T-helper 2 cell (primary cell): ENCODE measurements at places on chromosomes 13 and 19.

- DNase-seq = no peak
Measured at GRCh38 chr13:93227878-93228642, 1.5 kb downstream of the GPC6 start.

- DNase-seq = no peak
Measured at GRCh38 chr13:78689011-78689410, 30.1 kb upstream of the OBI1 start.

DNA sequence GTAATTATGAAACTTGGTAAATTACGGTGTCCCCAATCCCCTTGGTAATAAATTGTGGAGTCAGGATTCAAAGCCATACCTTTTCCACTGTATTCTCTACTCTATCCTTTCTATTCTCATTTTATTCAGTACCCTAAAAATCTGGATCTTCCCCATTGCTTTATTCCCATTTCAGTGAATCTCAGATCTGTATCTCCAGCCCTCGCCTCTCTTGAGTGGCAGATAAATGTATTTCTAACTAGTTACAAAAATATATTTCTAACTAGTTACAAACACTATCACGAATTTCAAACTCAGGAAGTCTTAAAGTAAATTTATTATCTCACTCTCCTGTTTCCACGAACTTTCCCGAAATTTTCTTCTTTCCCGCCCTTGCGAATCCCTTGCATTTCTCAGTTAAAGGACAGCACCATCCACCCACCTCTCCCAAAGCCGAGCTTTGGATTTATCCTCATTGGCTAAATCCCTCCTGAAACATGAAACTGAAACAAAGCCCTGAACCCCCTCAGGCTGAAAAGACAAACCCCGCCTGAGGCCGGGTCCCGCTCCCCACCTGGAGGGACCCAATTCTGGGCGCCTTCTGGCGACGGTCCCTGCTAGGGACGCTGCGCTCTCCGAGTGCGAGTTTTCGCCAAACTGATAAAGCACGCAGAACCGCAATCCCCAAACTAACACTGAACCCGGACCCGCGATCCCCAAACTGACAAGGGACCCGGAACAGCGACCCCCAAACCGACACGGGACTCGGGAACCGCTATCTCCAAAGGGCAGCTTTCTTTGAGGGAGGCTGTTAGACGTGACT lies 164.3 kb upstream of the PABPC3 start:
- no peak for DNase-seq

DNA sequence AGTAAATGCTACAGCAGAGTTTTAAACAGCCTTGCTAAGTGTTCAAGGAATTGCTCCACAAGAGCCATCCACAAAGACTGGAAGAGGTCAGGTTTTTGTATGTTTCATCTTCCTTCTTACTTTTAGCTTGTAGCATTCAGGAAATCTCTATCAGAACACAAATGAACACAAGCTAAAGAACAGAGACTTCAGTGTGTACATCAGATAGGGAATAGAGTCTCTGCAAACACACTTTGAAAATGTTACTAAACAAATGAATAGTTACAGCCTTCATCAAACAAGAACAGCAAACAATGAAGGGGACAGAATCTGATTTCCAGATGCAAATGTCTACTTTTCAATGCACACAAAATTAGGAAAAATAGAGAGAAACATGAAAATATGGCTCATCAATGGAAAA lies 7.7 kb downstream of the ZNF563 start:
- no peak for DNase-seq

DNA sequence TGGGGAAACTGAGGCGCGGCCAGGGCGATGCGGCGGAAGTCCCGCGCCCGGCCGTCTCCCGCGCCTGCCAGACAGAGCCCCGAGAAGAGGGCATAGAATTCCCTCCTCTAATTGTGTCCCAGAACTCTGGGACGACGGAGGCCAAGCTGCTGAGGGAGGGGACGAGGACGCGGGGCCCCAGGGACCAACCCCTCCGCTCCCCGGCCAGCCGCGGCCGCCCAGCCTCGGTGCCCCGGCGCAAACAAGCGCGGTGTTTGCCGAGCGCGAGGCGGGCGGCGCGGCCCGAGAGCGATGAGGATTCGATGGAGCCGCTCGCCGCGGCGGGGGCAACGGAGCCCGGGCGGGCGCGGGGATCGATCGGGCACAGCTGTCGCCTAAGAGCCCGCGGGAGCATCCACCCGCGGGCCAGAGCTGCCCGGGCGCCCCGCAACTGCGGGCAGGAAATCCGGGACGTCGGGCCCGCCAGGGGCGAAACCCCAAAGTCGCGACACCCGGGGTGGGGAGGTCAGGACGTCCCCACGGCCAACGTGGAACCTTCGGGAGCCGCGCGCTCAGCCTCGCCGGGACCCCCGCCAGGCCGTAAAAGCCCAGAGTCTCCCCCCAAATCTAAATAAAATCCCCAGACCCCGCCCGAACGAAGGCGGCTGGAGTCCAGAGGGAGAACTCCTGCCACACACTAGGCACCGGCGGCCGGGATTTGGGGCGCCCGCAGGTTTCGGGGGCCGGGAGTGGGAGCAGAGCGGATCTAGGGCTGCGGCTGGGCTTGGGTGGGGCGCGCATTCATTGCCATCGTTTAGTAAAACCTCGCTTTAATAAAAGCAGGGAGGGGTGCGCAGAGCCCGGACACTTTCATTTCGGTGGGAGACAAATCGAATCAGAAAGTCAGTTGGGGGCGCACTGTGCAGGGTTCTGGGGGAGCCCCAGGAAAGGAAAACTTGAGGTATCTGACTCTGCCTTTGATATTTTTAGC lies 3.6 kb upstream of the ONECUT3 start:
- DNase-seq = no peak

DNA sequence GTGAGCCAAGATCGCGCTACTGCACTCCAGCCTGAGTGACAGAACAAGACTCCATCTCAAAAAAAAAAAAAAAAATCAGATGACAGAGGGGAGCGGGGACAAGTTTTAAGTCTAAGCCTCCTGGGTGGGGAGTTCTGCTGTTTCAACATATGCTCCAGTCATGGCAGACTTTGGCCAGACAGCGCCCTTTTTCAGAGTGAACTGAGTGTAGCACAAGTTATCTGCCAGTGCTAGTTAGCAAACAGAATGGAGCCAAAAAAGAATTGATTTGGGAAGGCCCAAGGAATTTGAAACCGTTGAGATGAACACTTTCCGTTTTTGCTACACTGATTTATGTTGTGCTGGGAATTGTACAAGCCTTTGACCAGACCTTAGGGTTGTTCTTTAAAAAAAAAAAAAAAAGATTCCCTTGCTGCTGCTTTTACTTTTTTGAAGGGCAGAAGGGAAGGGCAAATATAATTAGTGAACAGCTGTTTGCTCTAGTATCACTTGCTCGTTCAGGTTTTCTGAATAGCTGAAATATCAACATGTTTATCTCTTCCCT lies 5.7 kb downstream of the ACTN4 start:
- no peak for DNase-seq

- DNase-seq = no peak
Measured at GRCh38 chr13:77139306-77139705, 112.3 kb upstream of the FBXL3 start.

DNA sequence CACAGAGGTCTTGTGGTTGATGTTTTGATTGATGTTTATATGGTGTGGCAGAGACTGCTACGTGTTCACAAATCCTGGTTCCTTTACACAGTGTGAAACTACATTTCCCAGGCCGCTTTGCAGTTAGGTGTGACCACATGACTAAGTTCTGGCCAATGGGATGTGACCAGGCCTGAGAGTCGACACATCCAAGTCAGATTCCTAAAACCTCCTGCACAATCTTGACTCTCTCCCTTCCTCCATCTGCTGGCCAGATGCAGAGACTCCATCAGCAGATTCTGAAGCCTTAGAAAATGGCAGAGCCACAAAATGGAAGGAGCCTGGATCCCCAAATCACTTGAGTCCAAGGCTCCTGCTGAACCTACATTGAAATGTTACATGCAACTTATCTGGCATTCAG lies 12.6 kb downstream of the CD37 start:
- no peak for DNase-seq

GRCh38 chr13:79780240-79780639 lies 299.3 kb downstream of the NDFIP2 start:
- DNase-seq = no peak

DNA sequence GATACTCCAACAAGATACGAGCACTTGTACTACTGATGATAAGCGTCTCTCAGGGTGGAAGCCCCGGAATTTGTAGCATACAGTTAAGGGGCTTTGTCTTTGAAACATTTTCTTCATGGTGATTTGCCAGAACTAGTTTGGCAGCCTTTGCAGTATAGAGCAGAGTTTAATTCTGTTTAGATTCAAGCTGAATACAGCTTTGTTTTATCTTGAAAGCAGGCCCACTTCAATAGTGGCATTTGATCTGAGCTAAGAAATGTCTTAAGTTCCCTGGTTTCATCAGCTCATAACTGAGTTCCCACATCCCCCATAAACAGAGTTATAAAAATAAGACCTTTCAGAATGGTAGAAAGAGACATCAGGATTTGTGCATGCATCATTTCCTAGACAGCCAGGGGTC lies 125.9 kb downstream of the MIPEP start:
- no peak for DNase-seq

DNA sequence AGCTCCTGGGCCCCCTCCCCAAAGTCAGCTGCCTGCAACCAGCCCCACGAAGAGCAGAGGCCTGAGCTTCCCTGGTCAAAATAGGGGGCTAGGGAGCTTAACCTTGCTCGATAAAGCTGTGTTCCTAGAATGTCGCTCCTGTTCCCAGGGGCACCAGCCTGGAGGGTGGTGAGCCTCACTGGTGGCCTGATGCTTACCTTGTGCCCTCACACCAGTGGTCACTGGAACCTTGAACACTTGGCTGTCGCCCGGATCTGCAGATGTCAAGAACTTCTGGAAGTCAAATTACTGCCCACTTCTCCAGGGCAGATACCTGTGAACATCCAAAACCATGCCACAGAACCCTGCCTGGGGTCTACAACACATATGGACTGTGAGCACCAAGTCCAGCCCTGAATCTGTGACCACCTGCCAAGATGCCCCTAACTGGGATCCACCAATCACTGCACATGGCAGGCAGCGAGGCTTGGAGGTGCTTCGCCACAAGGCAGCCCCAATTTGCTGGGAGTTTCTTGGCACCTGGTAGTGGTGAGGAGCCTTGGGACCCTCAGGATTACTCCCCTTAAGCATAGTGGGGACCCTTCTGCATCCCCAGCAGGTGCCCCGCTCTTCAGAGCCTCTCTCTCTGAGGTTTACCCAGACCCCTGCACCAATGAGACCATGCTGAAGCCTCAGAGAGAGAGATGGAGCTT lies 4.7 kb upstream of the CEACAM5 start:
- DNase-seq = no peak

DNA sequence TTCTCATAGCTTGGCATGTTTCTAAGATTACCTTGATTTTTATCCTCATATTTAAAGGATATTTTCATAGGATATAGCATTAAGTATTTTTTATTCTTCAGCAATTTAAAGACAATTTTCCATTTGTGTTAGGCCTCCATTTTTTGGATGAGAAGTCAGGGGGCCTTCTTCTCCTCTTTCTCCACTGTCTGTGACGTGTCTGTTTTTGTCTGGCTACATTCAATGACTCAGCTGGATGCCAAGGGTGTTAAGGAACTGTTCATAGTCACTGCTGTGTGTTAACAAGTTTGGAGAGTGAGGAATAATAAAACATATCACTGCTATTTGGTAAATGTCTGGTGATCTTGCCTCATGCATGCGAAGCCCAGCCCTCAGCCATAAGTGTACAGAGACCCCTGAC lies 36.4 kb downstream of the ZNF582 start:
- no peak for DNase-seq

DNA sequence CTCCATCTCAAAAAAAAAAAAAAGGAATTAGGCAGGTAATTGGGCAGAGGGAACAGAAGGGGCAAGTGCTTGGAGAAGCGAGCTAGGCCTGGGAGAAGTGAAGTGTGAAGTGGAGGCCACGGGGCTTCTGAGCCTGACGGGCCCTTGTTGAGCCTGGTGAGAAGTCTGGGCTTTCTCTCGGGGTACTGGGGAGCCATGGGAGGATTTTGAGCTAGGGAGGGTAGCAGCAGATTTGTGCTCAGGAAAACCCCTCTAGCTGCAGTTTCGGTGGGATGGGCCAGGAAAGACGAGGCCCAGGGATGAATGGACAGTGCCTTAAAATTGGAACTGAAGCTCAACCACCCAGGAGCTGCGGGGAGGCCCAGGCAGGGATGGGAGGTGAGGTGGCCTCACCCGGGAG lies 8.0 kb downstream of the POLR1G start:
- no peak for DNase-seq

GRCh38 chr13:39510316-39510695 lies 92.7 kb downstream of the LHFPL6 start:
- DNase-seq = no peak

DNA sequence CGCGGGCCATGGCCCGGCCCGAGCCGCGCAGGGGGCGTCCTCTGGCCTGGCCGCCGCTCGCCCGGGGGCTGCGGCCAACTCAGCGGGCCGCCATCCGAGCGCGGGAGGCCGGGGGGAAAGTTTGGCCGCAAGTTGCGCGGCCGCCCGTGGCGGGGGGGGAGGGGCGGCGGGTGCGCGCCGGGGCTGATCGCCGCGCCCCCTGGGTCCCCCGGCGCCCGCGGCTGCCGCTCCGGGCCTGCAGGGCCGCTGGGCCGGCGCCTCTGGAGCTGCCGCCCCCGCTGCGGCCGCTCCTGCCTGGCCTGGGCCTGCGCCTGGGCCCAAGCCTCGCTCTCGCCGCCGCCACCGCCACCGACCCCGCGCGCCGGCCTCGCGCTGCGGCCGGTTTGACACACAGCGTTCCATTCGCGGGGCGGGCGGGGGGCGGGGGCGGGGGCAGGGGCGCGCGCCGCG lies at the start of gene NR2F6:
TSS of gene NR2F6 (minus strand) at position 385 of the 450 bp plus-strand sequence. CDS start 699 bp downstream, outside the sequence.
- no peak for DNase-seq

GRCh38 chr19:17328517-17329365 lies 5.9 kb downstream of the ANO8 start:
- DNase-seq = peak; percentile 40

DNA sequence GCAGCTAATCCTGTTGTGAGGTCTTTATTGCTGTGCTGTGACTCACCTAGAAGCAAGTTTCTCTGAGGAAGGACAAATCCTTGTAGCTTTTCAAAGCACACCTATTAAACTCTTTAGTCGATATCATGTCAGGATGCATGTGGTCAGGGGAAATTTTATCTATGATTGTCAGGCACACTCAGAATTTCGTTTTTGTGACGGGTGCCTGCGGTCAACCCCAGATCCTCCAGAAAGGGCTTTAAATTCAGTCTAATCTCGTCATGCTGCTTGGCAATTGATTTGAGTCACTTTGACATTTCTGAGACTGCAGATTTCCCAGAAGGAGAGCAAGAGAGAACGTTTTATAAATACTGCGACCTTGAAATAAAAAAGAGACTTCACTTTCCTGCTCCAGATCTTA lies 316.9 kb downstream of the FGF9 start:
- DNase-seq = no peak

GRCh38 chr13:23578411-23579071 lies 8.3 kb downstream of the TNFRSF19 start:
- peak; percentile 82 for DNase-seq

GRCh38 chr13:44305917-44306370 lies 67.7 kb upstream of the SERP2 start:
- no peak for DNase-seq

DNA sequence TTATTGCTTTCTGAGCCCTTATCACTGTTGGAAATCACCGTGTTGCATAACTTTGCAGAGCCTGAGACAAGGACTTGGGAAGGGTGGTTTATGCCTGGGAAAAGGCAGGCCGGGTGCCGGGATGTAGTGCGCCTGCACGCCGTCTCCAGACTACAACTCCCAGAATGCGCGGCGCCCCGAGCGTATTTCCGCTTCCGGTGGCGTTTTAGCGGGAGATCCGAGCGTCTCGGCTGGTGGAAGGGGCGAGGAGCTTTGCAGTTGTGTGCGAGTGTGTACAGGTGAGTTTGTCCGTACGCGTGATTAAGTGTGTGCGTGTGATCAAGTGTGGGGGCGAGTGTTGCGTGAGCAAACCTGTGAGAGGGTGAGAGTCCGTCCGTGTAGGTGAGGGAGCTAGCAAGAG lies 75.4 kb downstream of the PEG3 start:
- no peak for DNase-seq
